ENCODE measurements at places on chromosomes 12 and 14.
A peak's percentile ranks its signal among the peaks of the same experiment; 100 is the strongest.

DNA sequence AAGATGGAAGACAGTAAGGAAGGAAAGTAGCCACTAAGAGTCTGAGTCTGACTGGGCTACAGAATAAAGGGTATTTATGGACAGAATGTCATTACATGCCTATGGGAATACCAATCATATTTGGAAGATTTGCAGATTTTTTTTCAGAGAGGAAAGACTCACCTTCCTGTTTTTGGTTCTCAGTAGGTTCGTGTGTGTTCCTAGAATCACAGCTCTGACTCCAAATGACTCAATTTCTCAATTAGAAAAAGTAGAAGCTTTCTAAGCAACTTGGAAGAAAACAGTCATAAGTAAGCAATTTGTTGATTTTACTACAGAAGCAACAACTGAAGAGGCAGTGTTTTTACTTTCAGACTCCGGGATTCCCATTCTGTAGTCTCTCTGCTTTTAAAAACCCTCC, 15.4 kb upstream of the PAPLN start:
- DNase-seq = no peak

GRCh38 chr12:52651726-52652261, at the start of gene KRT2:
Gene KRT2, minus strand, starts transcription at chr12:52652211. Its CDS starts 69 bp downstream, at chr12:52652142.
- no peak for DNase-seq

- peak; percentile 24 for DNase-seq
Observed at GRCh38 chr12:52248541-52249461, 15.8 kb downstream of the KRT7 start.

- DNase-seq = no peak
Observed at GRCh38 chr14:92525322-92526095, 11.9 kb downstream of the RIN3 start.

GRCh38 chr12:52367876-52368275, 595 bp upstream of the KRT85 start:
- DNase-seq = no peak

- DNase-seq = peak; percentile 10
Observed at GRCh38 chr14:53528185-53528671, 375.1 kb upstream of the DDHD1 start.

DNA sequence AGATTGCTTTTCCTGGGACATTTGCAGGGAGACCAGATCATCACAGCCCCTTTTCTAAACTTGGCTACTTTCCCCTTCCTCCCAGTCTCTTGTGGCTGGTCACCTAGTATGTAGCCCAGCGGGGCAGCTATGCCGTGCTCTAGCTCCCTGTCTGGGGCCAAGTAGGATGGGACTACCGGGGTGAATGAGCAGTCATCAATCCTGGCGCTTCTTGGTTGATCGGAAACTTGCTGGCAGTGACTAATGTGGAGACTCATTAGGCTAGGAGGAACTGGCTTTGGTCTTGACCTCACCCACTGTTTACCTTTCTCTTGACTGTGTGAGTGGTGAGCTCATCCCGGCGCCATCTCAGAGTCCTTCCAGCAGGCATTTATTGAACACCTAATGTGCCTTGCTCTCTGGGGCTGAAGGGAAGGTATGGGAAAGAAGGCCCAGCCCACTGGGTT, 15.9 kb downstream of the PLEKHG3 start:
- peak; percentile 35 for DNase-seq

DNA sequence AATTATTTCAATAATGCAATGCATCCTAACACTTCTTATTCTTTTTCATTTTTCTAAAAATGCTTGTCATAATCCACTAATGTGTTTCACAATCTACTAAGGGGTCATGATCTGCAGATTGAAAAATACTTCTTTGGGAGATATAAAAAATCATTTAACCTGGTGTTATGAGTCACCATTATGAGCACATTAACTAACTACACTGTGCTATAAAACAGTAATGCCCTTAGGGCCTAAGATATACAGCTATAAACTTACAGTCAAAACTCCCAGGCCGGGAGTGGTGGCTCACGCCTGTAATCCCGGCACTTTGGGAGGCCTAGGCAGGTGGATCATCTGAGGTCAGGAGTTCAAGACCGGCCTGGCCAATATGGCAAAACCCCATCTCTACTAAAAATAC, 14.2 kb downstream of the ATXN2 start:
- DNase-seq = no peak

GRCh38 chr12:65673156-65673690, 151.1 kb upstream of the HMGA2 start:
- DNase-seq = no peak

DNA sequence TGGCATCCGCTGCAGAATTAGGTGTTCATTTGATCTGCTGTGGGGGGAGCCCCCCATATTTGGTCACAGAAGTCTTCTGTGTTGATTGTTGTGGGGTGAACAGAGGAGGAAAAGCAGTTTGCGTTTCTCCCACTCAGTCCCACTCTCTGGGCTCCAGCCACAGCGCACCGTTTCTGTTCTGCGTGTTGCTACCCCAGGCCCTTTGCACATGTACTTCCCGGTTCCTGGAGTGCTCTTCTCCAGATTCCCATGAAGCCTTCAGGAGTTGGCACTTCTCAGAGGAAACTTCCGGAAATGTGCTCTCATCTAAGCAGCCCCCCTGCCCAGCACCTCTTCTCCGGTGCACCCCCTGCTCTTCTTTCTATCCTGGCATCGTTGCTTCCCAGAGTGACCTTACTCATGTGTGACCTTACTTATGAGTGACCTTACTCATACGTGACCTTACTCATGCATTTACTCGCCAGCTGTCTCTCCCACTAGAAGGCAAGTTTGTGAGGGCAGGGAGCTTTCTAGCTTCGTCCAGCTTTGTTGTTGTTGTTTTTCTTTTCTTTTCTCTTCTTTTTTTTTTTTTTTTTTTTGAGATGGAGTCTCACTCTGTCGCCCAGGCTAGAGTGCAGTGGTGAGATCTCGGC, 93.7 kb downstream of the SCARB1 start:
- no peak for DNase-seq

DNA sequence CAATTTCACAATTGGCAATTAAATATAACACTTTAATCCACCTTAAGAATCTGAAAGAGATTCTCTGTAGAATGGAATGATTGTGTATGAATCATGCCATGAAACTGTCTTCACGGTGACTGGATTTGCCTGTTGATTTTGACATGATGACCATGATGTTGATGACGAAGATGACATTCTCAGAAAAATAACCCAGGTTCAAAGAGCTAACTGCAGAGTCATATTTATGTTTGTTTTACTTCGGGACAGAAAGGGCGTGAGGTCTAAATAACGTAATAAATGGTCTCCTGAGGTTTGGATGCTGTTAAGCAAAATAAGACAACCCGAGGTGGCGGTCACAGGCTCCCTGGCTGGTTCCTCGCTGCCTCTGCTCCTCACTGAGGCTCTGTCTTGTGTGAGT, 532.0 kb downstream of the TMEM121 start:
- DNase-seq = no peak

DNA sequence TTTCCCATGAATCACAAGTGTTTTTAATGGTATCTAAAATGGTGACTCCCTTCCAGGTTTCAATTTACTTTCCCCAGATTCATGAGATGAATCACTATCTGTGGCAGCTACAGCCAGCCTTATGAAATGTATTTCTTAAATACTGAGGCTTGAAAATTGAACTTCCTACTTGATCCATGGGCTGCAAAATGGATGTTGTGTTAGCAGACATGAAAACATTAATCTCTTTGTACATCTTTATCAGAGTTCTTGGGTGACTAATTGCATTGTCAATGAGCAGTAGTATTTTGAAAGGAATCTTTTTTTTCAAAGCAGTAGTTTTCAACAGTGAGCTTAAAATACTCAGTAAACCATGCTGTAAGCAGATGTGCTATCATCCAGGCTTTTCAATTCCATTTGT, 250.8 kb downstream of the SLC6A15 start:
- DNase-seq = no peak

- no peak for DNase-seq
Observed at GRCh38 chr12:54220567-54220966, 31.8 kb upstream of the SMUG1 start.

GRCh38 chr14:37329189-37330001, 131.7 kb downstream of the MIPOL1 start:
- DNase-seq = no peak

- no peak for DNase-seq
Observed at GRCh38 chr14:75896341-75896740, 85.5 kb downstream of the TGFB3 start.

GRCh38 chr14:55373784-55374705, 37.6 kb downstream of the ATG14 start:
- no peak for DNase-seq

DNA sequence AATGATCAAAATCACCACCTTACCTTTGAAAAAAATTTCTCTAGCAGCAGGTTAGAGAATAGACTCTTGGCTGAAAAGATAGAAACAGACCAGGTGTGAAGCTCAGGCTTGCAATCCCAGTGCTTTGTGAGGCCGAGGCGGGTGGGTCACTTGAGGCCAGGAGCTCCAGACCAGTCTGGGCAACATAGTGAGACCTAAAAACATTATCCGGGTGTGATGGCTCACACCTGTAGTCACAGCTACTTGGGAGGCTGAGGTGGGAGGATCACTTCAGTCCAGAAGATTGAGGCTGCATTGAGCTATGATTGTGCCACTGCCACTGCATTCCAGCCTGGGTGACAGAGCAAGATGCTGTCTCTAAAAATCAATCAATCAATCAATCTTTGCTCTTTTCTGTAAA, 105.3 kb upstream of the TBX3 start:
- no peak for DNase-seq

GRCh38 chr14:74891870-74892269, 10.2 kb downstream of the DLST start:
- DNase-seq = no peak

DNA sequence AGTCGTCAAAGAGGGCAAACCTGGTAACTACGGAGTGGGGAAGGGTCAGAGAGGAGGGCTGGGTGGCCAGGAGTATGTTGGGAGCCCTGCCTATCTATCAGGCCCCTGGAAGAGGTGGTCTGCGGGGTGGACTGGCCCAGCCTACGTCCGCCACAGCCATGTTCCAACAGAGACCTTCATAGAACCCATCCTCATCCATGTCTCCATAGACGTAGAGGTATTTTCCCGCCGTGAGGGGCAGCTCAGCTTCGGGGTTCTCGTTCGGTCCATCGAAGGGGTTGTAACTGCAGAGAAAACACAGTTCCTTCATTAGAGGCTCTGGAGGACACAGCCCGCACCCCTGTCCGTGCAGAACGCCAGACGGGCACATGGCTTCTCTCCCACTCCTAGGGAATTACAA, 107.3 kb downstream of the PIWIL1 start:
- no peak for DNase-seq

DNA sequence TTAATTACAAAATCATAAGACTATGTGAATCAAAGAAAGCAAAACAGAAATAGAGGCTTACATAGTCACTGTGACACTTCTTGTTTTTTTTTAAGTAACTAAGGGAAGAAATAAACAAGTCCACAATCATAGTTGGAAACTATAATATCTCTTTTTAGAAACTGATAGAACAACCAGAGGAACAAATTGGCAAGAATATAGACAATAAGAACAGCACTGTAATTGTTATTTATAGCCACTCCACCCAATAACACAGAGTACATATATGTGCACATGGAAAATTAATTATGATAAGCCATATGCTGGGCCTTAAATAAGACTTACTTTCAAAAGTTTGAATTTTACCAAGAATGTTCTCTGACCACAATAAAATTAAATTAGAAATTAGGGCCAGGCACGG, 101.1 kb downstream of the PLEKHG7 start:
- no peak for DNase-seq

DNA sequence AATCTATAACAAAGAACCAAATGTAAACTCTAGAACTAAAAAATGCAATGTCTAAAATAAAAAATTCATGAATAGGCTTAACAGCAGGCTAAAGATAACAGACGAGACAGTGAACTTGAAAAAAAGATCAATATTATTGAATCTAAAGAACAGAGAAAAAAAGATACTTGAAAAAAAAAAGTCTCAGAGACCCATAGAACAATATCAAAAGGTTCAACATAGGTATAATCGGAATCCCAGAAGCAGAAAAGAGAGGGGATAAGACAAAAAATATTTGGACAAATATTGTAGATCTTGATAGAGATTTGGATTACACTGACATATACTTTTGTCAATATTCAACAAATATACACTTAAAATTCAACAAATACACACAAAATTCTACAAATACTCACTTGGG, 56.6 kb downstream of the TC2N start:
- no peak for DNase-seq

DNA sequence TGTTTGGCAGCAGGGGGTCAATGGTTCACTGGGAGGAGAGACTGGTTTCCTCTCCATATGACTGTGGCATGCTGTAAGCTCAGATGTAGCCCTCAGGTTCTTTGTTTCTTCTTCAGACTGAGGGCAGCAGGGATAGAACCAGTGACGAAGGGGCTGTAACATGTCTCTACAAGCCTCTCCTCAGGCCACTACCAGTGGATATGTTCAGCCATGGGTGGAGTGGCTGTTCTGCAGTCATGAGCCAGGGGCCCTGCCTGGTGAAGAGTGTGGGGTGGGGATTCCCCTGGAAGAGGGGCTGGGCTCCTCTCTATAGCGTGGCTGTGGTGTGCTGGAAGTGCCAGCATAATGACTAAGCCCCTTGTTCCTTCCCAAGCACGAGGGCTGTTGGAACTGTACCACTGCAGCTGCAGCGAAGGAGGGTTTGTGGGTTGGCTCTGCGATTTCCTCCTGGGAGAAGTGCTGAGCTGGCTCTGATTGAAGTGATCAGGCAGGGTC, 55.8 kb downstream of the CMAS start:
- DNase-seq = no peak

GRCh38 chr12:2756756-2757155, 38.0 kb upstream of the FKBP4 start:
- DNase-seq = no peak

DNA sequence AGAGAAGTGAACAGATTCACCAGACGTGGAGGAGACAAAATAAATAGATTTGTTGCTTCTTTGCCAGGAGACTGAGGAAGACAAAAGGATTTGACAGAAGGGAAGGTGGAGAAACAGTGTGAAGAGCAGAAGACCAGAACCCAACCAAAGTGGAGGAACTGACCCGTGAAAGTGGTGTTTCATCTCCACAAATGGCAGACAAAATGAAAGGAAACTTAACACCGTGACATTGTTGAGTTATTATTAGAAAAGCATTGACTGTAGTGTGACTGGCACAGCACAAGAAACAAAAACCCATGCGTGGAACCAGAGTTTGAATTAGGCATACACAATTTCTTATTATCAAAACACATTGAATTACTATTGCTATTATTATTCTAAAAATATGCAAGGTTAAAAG, 518.1 kb downstream of the TMEM121 start:
- DNase-seq = peak; percentile 12

DNA sequence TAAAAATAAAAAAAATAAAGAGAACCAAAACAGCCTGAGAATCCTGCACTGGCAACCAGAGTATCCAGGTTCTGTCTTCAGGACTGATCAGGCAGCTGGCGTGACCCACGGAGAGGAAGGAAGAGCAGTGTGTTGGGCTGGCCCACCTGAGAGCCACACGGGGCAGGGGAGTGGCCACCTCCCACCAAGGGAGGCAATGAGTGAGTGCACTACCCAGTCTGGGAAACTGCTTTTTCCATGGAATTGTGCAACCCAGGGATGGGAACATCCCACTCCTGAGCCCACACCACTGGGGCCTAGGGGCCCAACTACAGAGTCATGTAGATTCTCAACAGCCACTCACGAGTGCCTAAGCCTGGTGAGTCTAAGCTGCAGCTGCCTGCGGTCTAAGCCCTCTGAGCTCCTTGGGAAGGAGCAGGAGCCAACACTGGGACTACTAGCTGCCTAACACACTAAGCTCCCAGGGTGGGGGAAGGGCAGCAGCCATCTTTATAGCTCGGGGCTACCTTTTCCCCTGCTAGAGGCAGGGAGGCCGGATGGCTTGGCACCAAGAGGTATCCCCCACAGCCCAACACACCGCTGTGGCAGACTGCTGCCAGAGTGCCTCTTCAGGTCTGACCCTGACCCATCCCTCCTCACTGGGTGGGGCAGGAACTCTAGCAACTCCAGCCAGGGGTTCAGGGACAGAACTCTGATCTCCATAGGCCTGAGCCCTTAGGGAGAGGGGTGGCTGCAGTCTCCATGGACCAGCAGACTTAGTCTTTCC, 610.9 kb downstream of the RERGL start:
- DNase-seq = no peak

Measured in NCI-H446 (cell line).